CD8-positive, alpha-beta T cell (primary cell): ENCODE measurements at places on chromosomes 1 and 21. TPM values are rescaled to one million over a fixed set of nuclear protein-coding genes. Genes with fewer than 3 reads are reported as not detected.

The SPOCD1 gene
- total RNA-seq, result not detected

The HIVEP3 gene
- total RNA-seq, result 5.0 TPM

The FCRL6 gene
- total RNA-seq, result 5.6 TPM

The LAPTM5 gene
- 653 TPM for total RNA-seq

The RNU1-1 gene
- 3,852 TPM for total RNA-seq

The AMPD1 gene
- total RNA-seq, result not detected

The ATP5IF1 gene
- total RNA-seq, result 66.1 TPM

The GNAT2 gene
- total RNA-seq, result not detected

The CCDC24 gene
- 0.33 TPM for total RNA-seq

The GUCA2A gene
- not detected for total RNA-seq

The GJC2 gene
- 8.2 TPM for total RNA-seq

The NAV1 gene
- 1.8 TPM for total RNA-seq

The KRTAP21-2 gene
- total RNA-seq, result not detected

The IGSF3 gene
- total RNA-seq, result not detected

The MX1 gene
- total RNA-seq, result 69.1 TPM

The TINAGL1 gene
- not detected for total RNA-seq

The TNFRSF18 gene
- total RNA-seq, result 4.6 TPM

The OR2T35 gene
- not detected for total RNA-seq

The PPIAL4G gene
- 0.11 TPM for total RNA-seq

The ELAPOR1 gene
- 5.0 TPM for total RNA-seq

The PSMG1 gene
- total RNA-seq, result 4.7 TPM

The CD84 gene
- total RNA-seq, result 28.3 TPM

The VSIG8 gene
- not detected for total RNA-seq

The ELAVL4 gene
- total RNA-seq, result not detected

The CA6 gene
- total RNA-seq, result 1.6 TPM

The TAS1R1 gene
- not detected for total RNA-seq

The EDARADD gene
- 1.5 TPM for total RNA-seq

The IGSF9 gene
- total RNA-seq, result not detected

The LCE2A gene
- not detected for total RNA-seq

The MROH9 gene
- total RNA-seq, result not detected

The DNM3 gene
- 0.72 TPM for total RNA-seq

The THEM5 gene
- total RNA-seq, result not detected

The SYT6 gene
- not detected for total RNA-seq

The DCLRE1B gene
- total RNA-seq, result 9.1 TPM
